Endothelial cell (in vitro differentiated cells): ENCODE measurements at places on chromosomes 16 and 17. TPM values are rescaled to one million over a fixed set of nuclear protein-coding genes. Genes with fewer than 3 reads are reported as not detected.
A peak's percentile ranks its signal among the peaks of the same experiment; 100 is the strongest.

ASIC2 gene
- not detected for total RNA-seq

DNA sequence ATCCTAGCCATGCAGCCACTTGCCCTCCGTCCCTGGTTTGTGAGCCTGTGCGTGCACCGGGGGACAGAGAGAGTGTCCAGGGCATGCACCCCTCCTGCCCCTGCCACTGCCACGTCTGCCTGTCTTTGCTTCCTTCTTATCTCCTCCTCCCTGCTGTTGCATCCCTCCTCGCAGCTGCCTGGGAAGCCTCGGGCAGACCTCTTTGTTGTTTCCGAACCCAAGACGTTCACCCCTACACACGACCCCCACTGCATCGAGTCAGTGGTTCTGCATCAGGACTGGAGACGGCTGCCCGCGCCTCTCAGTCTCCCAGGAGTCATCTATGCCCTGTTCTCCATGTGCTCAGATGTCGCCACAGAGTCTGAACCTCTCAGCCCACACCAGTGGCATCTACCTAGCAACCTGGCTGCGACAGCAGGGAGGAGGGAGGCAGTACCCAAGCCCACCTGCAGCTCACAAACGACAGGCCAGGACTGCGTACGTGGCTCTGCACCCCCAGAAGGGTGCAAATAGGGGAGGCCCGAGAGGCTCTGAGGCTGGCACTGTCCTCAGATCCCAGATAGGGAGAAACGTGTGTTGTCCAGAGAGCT, 5.2 kb downstream of the TIMP2 start:
- no peak for DNase-seq

GRCh38 chr17:4331614-4332013, 34.9 kb downstream of the UBE2G1 start:
- no peak for DNase-seq

DNA sequence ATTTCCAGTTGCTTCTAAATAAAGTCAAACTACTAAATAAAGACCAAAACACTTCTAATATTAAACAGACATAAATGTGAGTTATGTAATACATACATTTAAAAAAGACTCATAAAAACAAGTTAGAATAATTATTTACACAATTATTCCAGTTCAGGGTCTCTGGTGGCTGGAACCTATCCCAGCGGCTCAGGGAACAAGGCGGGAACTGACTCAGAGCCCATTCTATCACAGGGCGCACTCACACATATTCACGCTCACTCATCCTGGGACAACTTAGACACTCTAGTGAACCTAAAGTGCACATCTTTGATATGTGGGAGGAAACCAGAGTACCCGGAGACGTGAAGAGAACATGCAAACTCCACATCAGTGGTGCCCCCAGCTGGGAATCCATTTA, 25.0 kb downstream of the PLXDC1 start:
- no peak for DNase-seq

GRCh38 chr17:3009411-3009920, 53.9 kb downstream of the OR1D5 start:
- no peak for DNase-seq

GRCh38 chr16:50519001-50519400, 29.2 kb upstream of the NKD1 start:
- no peak for DNase-seq

GRCh38 chr17:46139432-46140210, 53.6 kb downstream of the KANSL1 start:
- DNase-seq = no peak

DPEP1 gene
- total RNA-seq = 118 TPM

GRCh38 chr16:29897333-29897732, 2.0 kb downstream of the SEZ6L2 start:
- no peak for DNase-seq

DNA sequence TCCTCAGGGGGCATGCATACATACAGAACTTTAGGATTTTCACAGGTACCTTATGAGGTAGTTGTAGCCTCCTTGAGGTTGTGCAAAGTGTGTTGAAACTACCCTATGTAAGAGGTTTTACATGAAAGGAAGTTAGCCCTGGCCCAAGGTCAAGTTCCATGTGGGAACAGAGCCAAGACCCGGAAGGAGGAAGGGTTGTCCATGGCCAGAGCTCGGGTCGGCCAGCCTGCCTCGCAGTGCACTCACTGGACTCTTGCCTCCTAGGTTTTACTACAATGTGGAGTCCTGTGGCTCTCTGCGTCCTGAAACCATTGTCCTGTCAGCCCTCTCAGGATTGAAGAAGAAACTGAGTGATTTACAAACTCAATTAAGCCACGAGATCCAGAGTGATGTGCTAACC, 8.2 kb downstream of the POLR2C start:
- no peak for DNase-seq

GRCh38 chr17:64236827-64237403, 26.1 kb downstream of the TEX2 start:
- peak; percentile 18 for DNase-seq

CHST6 gene
- total RNA-seq = 5.3 TPM

CEP112 gene
- 26.3 TPM for total RNA-seq

- no peak for DNase-seq
Observed at GRCh38 chr16:66416939-66417700, 10.0 kb upstream of the BEAN1 start.

DNA sequence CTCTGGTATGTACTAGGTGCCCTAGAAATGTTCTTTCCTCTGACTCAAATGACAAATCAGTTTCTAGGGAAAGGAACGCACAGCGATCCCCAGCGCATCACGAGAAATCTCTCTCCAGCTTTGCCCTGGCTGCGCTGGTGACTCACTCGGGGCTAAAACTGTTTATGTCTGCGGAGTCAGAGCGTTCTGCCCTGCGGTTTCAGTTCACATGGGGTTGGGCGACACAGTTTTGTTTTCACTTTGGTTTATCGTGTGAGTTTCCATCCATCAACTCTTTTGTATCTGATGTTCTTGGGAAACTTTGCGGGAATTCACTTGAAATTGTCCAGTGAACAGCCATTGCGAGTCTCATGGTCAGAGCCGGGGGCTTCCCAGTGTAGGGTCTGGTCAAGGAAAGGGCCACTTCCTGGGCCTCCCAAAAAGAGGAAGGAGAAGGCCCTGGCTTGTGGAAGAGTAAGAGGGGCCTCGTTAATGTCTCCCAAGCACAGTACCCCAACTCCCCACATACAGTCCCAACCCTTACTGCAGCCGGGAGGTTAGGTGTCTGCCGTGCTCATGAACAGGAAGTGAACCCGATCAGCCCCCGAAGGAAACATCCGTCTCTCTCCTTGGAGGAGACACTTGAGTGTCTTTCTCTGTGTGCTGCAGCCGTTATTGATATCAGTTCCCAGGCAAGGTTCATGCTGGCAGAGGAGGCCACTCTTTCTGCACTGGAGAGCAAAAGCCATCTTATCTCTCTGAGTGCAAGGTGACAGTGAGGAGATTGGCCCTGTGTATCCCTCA, 643.2 kb downstream of the WWOX start:
- no peak for DNase-seq

C17orf78 gene
- total RNA-seq = not detected

TP53TG3B gene
- total RNA-seq = not detected

GRCh38 chr17:10614536-10615155, 42.5 kb downstream of the MYH3 start:
- DNase-seq = peak; percentile 77

SLC9A5 gene
- total RNA-seq = 17.2 TPM
